ENCODE measurements at places on chromosomes 2 and 18. TPM values are rescaled to one million over a fixed set of nuclear protein-coding genes. Genes with fewer than 3 reads are reported as not detected.
A peak's percentile ranks its signal among the peaks of the same experiment; 100 is the strongest.

ALPI gene
- total RNA-seq = not detected

DNA sequence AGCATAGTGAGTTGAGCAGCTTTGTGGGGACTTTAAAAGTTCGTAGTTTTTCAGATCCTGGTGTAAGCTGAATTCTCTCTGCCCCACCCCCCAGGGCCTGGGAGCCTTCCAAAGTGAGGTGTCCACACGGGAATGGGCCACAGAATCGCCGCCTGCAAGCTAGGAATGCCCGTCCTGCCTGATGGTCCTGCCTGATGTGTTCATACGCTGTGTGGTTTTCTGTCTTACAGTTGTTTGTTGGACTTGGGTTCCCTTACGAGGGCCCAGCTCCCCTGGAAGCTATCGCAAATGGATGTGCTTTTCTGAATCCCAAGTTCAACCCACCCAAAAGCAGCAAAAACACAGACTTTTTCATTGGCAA is 158.7 kb downstream of the MGAT5 start:
- no peak for DNase-seq

GRCh38 chr2:238947920-238948710 is 100.2 kb downstream of the TWIST2 start:
- no peak for DNase-seq

KDM3A gene
- 99.2 TPM for total RNA-seq

GKN2 gene
- not detected for total RNA-seq

HOXD13 gene
- not detected for total RNA-seq

DNA sequence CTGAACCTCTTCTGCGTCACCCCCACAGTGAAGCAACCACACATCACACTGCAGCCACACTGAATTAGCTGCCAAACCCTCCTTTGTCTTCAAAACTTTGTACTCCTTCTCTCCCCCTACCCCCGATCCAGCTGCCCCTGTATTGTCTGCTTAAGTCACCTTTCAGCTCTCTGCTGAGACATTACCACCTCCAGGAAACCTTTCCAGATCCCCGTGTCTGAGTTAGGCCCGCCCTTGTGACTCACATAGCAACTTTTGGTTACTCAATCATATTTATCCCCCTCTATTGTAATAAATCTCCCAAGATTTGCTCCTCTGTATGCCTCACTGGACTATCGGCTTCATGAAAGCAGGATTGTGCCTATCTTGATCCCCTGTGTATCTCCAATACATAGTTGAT is 82.8 kb upstream of the CDCA7 start:
- DNase-seq = no peak

CXXC1 gene
- total RNA-seq = 136 TPM

DNA sequence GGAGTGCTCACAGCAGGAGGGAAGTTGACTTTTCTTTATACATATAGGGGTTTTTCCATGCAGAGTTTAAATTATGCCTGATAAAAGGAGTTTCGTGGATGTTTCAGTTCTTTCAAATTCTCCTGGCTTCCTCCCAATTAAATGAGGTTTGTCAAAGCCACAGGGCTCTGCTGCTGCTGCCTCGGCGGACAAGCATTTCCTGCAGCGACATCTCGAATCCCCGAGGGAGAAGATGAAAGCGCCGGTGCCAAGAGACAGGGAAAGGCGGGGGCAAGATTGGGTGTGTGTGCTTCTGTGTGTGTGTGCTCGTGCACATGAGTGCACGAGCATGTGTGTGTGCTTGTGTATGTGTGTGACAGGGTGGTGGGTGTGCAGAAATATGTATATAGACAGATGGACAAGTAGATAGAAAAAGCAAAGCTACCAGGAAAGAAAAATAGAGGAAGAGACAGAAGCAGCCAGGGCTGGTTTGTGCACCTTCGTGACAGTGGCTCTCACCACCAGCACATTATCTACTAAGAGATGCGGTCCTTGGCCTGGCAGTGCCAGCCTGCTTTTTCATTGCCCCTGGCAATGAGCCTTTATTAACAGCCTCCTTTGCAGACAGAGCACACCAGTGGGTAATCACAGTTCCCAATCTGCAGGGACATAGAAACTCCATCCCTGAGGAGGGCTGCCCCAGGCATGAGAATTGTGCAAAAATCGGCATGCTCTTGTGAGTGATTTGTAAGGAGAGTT is 76.2 kb downstream of the CDK15 start:
- peak; percentile 22 for DNase-seq

DNA sequence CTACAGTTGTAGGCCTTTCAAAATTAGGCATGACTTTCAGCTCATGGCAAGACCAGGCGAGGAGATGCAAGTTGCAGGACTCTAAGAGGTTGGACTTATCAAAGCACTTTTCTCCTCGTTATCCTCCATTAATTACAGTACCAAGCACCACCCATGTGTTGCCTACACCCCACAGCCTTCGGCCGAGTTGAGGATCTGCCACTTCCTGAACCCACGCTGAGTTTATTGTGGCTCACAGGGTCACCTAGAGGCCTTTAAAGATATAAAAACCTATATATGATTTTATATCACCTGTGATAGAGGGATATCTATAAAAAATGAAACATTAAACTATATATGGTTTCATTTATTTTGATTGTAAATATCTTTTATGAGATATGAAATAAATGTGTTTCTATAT is 2.6 kb downstream of the UGT1A10 start:
- DNase-seq = no peak

DNA sequence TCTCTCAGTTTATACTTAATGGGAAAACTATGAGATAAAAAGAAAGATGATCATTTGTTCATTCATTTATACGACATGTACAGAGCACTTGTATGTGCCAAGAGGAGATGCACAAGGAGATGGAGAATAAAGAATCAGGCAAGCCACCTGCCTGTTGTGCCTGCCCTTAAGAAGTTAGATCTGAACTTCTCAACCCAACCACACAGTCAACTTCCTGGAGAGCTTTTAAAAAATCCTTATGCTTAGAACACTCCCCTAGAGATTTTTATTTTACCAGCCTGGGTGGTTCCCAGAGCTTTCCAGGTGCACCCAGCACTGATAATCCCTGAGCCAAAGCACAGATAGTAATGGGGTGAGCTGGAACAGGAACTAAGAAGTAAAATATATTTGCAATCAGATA is 18.5 kb downstream of the AKAIN1 start:
- no peak for DNase-seq

- no peak for DNase-seq
Observed at GRCh38 chr2:130901061-130901460, 64.3 kb downstream of the ARHGEF4 start.

DNA sequence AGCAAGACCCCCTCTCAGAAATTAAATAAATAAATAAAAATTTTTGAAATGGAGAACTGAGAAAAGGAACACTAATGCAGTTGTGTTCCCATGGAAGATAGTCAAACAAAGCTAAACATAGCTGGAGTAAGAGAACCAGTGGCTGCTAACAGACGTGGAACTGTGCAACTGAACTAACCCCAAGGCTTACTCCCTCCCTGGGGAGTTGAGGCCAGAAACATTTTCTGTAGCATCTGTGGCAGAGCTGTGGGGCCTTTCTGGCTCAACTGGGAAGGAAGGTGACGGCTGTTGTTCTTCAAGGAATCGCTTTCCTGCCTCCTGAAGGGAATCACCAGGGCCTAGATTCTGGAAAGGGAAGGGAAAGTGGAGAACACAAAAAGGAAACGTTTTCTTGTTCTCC is 53.9 kb upstream of the B3GNT2 start:
- DNase-seq = peak; percentile 41

- DNase-seq = no peak
Observed at GRCh38 chr2:42187886-42188285, 18.7 kb downstream of the EML4 start.

RESP18 gene
- total RNA-seq = not detected

GAL3ST2 gene
- not detected for total RNA-seq

DNA sequence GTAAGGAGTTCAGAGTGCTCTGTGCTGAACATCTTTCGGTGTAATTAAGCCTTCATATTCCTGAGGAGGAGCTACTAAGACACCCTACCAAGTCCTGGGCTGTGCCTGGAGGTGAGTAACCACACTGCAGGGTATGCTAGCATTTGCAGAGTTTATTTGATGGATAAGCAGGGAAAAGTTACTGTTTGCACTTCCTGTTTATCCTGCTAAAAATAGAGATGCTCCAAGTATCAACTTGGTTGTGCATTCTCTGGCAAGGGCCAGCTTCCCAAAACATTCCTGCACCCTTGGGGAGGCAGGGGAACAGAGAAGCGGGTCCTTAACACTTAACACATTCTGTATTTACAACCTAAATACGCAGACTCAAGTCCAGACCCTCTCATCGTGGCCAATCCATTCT is 49.8 kb downstream of the PARD6G start:
- no peak for DNase-seq

GPBAR1 gene
- total RNA-seq = 0.81 TPM

SFXN5 gene
- 17.8 TPM for total RNA-seq

EMILIN2 gene
- total RNA-seq = 48.2 TPM

GRCh38 chr2:74037379-74037860 is 52.7 kb downstream of the TET3 start:
- DNase-seq = peak; percentile 82

RGPD4 gene
- not detected for total RNA-seq

HAAO gene
- total RNA-seq = 21.0 TPM

GRCh38 chr2:159202568-159203071 is 83.9 kb downstream of the WDSUB1 start:
- no peak for DNase-seq

FSIP2 gene
- 0.54 TPM for total RNA-seq

MCEE gene
- total RNA-seq = 17.6 TPM

TUBA3E gene
- total RNA-seq = not detected

- DNase-seq = no peak
Observed at GRCh38 chr2:55703350-55703749, 9.7 kb upstream of the PNPT1 start.

- no peak for DNase-seq
Observed at GRCh38 chr2:232295971-232296370, 82.6 kb upstream of the ALPP start.

MEP1B gene
- not detected for total RNA-seq

DNA sequence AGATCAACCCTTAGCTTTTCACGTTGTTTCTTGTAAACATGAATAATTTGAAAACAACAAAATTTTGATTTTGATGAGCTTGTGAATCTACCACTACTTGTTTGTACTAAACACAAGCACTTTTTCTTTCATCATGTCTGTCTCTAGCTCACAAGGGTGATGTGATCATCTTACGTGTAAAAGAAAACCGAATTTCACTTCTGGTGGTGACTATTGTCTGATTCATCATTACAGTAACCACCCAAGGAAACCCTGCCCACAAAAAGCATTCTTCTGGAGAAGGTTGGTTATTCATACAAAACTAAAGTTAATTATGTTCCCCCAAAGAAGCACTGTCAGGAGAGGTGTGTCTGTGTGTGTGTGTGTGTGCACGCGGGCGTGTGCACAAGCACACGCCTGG is 285.4 kb downstream of the ZNF516 start:
- no peak for DNase-seq

DNA sequence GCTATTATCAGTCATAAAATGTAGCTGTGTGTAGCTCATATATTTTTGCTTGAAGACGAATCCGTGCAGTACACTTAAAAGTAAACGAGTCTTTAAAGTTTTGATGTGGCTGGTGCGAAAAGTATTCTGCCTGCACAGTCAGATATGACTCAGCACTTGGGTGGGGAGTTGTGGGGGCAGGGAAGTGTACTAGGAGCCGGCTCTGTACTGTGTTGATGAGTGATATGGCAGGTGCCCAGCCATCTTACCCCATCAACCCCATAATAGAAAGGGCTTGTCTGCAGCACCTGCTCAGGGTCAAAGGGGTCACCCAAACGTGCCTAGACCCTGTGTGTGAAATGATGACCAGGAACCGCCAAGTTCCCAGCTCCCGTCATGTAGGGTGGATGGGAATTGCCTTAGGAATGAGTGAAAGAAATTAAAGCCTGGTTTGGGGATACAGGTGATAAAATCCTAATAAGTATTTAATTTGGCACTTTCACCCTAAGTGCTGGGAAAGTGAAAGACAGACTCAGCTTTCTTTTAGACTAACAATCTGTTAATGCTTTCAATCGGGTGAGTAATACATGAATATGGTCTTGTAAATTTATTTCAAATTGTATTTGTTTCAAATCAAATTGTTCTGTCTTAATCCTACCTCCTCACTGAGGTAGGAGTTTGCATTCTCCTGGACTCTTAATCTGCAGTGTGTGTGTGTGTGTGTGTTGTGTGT is 48.0 kb downstream of the BCL2L11 start:
- DNase-seq = no peak

All from B cell (primary cell).